ENCODE measurements at places on chromosomes 4 and X. TPM values are rescaled to one million over a fixed set of nuclear protein-coding genes. Genes with fewer than 3 reads are reported as not detected.

Gene PHOX2B
- not detected for total RNA-seq

Gene DNAAF6
- not detected for total RNA-seq

Gene EGF
- total RNA-seq, result not detected

Gene STPG2
- total RNA-seq, result 0.12 TPM

Gene PNMA3
- total RNA-seq, result not detected

Gene SHISA3
- 6.1 TPM for total RNA-seq

Gene VCX3B
- not detected for total RNA-seq

Gene CXCR3
- total RNA-seq, result not detected

Gene BEND4
- total RNA-seq, result 0.12 TPM

Gene ZNF185
- total RNA-seq, result not detected

Gene PHKA1
- total RNA-seq, result 10.0 TPM

Gene FGG
- total RNA-seq, result not detected

Gene GAB3
- total RNA-seq, result not detected

- DNase-seq, result peak; percentile 35
Measured at GRCh38 chrX:74923942-74924448, 1.3 kb downstream of the NEXMIF start.

DNA sequence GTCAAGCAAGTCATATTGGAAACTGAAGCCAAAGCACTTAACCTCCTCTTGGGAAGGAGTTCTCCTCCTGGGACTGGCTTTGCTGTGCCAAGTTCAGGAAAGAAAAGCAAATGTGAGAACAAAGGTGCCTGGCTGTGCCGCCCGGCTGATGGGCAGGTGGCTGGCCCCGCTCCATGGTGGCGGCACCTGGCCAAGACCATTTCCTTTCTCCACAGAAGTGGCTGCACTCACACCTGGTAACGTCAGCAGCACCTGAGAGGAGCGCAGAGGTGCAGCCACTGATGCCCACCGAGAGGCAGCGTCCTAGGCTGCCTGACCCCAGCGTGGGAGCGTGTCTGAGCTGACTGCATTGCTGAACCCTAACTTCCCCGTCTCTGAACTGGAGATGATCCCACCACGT lies 54.3 kb downstream of the DCTD start:
- peak; percentile 20 for DNase-seq

DNA sequence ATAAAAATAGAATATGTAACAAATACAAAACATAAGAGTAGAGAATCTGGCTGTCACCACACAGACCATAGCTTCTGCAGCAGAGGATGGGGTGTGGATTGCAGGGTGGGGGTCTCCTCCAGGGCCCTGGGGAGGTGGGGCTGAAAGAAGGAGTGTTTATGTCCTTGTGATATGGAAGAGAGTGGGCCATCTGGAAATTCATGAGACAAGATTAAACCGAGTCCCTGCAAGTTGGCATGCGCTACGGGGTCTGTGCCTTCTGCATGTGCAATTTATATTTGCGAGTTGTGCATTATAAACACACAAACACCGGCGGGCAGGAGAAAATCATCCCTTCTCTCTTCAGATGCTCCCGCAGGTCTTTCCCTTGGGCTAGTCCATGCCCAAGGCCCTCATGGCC lies 145.9 kb downstream of the EVC2 start:
- DNase-seq, result no peak

GRCh38 chr4:61896634-61897033 lies 696.5 kb downstream of the ADGRL3 start:
- DNase-seq, result no peak

- no peak for DNase-seq
Measured at GRCh38 chr4:81698538-81699296, 227.0 kb upstream of the RASGEF1B start.

DNA sequence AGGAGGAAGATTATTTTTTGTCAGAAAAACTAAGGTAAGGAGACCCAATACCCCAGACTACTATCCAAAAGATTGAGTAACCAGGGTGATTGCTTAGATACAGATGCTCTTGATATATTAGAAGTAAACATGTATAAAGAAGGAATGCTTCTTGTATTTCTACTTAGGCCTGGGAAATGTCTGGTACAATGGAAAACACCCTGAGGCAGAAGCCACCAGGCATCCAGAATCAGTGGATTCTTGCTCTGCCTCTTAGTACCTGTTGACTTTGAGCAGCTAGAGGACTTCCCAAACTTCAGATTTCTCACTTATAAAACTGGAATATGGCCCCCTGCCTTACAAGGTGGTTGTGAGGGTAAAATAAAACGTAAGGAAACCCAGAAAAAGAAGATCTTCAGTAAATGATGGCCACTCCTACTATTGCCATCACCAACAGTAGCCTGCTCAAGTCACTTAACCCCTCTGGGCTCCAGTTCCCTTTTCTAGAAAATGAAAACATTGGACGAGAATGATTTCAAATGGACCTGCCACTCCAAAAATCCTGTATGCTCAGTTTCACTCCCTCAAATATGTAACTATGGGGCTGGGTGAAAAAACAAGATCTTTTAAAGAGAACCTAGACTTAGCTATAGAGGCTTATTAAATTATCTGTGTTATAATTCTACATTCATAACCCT lies 56.6 kb downstream of the AMELX start:
- DNase-seq, result no peak

GRCh38 chrX:113009837-113010236 lies 169.2 kb upstream of the AMOT start:
- no peak for DNase-seq

- no peak for DNase-seq
Measured at GRCh38 chr4:41426539-41426938, 111.4 kb upstream of the LIMCH1 start.

DNA sequence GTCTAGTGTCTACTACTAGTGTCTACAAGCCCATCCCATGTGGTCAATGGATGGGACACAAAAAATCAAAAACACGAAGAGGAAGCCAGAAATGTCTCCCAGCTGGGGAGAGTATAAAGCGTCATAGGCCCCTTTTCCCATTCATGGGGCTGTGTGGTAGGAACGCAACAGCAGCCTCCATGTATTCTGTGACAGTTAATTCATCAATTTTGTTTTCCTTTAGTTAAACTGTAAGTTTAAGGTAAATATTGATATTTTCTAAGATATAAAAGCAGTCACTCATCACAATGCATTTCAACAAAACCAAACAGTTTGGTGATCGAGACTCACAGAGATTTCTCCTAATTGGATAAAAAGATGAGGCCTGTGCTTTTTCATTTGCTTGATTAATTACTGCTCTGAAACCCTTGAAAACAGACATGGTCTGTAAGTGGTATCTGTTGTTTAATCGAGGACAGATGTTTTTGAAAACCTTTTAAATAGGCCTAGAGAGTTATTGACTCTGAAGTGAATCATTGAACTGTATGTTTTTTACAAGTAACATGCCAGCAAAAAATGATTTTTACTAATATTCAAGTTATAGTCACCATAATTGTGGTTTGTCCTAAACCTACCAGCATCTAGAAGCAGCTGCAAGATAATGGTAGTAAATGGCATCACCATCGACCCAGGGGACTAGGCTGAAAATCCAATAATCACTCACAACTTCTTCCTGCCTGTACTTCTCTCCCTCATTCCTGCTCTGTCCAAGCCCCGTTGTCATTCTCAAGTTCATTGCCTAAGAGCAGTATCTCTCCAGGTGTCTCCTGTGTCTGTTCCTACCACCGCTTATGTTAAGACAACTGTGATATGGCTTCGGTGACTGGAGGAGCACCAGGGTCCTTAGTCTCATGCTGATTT lies 87.7 kb upstream of the SHISA3 start:
- no peak for DNase-seq

DNA sequence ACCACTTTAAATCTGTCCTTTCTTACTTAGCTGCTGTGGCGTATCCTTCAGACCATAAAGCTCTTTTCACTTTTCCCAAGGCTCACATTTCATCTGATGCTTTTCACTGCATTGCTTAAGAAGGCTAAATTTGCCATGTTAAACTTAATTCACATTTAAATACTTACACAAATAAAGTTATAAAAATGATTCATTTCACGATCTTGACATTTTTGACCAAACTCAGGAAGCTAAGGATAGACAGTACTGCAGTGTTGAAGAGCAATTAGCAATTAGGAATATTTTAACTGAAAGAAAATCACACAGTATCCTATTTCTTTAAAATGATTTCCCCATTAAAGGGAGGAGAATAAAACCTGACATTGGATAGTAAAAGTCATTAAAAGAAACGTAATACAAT lies 1038.6 kb downstream of the STPG2 start:
- DNase-seq, result no peak

- DNase-seq, result peak; percentile 86
Measured at GRCh38 chrX:137565921-137566745, at the start of gene ZIC3. Gene ZIC3, plus strand, starts transcription at chrX:137566127. Its CDS starts 565 bp downstream, at chrX:137566692.

DNA sequence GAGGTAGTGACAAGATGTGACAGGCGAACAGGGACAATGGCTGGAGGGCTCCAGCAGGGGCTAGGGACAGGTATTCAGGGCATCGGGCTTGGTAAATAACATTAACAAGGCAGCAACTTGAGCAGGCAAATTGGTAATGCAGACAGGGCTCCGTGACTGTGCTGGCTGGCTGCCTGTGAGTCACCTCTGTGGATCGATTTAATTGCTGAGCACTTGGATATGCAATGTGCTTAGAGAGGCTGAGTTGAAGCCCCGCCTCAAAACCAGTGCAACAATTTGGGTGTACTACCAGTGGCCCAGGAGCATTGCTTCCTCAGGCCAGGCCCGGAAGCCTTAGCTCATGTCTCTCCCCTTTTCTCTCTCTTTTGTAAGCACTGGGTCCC lies 19.5 kb downstream of the CNGA2 start:
- no peak for DNase-seq

- DNase-seq, result no peak
Measured at GRCh38 chrX:47577424-47577823, 4.8 kb upstream of the TIMP1 start.

- no peak for DNase-seq
Measured at GRCh38 chr4:112800001-112800400, 163.1 kb downstream of the LARP7 start.

DNA sequence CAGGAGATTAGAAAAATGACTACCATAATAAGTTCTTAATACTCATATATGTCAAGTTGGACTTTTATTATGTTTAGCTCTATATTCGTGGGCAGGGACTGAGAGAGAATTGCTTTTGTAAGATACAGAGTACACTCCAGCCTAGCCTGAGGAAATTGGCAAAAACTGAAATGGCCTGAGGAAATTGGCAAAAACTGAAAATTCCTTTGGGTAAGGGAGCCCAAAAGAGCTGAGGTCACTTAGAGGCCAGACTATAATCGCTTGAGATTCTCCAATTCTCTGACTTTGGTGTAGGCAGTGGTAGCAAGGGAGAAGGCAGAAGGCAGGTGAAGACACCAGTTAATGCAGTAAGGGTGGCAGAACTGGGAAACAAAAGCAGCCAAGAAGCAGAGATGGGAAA lies 124.5 kb upstream of the HCCS start:
- DNase-seq, result no peak

- no peak for DNase-seq
Measured at GRCh38 chrX:86171366-86171765, 23.1 kb downstream of the DACH2 start.

- DNase-seq, result no peak
Measured at GRCh38 chr4:14841801-14842768, 160.2 kb upstream of the CPEB2 start.

Measured in G401 (cell line).